Nucleus accumbens (tissue), 56 donors: ENCODE measurements at places on chromosomes 4 and X.

- no peak for DNase-seq
Observed at GRCh38 chr4:55736605-55737183, 82.9 kb upstream of the EXOC1L start.

DNA sequence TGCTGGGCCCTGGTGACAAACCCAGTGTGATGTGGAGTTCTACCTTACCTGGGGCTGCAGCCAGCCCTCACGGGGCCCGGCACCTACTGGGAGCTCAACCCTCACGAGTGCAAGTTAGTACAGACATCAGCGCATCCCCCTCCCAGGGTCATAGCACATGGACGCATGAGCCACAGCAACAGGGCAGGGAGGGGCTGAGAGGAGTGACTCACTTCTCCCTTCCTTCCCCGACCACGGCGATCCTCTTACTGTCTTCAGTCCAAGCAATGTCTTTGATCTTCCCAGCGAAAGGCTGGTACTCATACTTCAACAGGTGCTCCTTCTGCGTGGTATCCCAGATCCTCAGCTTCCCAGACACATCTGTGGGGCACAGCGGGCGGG lies 17.8 kb downstream of the WDR1 start:
- no peak for DNase-seq

DNA sequence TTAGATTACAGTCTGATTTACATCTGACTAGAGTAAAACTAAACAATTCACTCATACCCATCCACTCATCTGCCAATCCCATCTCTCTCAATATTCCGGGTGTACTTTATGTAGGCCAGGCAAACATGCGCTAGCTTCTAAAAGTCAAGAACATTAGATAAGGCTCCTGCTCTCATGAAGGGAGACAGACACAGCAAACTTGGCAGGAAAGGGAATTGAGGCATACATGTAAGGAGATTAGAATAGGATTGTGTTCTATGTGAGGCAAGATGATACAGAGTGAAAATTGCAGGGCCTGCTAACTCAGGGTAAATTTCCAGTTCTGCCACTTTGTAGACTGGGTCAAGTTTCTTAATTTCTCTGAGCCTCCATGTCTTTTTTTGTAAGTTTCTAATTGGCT lies 135.8 kb downstream of the CDS1 start:
- DNase-seq = no peak

DNA sequence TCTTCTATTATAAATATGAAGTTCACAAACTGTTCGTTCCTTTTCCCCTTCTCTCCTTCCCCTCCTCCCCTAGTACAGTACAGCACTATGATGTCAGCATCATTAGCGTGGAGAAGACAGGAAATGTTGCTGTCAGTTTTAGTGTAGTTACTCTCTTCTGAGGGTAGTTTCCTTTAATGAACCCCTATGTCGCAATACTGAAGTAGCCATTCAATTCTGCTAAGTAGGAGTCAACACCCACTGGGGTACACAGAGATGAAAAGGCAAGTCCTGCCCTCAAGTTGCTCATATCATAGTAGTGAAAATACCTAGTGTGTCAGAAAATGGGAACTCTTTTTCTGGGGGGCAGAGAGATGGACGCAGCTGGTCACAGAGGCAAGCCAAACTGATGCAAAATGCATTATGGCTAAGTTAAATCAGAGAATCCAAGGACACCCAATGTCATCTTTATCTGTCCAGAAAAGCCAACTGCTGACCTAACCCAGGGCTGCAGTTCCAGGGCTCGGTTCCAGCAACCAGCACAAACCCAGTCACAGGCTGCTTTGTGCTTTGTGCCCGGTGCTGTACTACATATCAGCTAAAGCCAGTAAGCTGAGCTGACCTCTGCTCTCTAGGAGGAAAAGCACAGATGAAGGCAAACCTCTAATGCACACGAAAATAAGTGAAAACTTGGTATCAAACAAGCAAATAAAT lies 31.5 kb downstream of the GRIA3 start:
- DNase-seq = peak; percentile 9

DNA sequence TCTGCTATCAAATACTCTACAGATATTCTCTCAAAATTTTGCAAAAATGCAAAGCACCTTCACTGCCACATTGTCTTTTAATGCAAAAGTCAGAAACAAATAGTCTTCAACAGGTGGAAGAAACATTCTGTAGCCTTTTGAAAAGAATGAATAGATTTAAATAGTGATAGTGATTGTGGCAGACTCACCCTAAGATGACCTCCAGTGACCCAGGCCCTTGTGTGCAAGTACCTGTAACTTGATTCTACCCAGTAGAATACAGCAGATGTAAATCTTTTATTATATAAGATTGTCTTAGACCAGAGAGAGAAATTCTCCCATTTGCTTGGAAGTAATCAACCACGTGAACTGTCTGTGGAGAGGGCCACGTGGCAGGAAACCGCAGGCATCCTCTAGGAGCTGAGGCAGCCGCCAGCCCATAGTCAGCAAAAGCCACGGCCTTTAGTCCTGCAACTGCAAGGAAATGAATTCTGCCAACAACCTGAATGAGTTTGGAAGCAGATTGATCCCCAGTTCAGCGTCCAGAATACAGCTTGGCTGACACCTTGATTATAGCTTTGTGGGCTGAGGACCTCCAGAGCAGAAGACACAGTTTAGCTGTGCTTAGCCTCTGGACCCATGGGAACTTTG lies 272.5 kb downstream of the ARHGAP10 start:
- DNase-seq = peak; percentile 10

DNA sequence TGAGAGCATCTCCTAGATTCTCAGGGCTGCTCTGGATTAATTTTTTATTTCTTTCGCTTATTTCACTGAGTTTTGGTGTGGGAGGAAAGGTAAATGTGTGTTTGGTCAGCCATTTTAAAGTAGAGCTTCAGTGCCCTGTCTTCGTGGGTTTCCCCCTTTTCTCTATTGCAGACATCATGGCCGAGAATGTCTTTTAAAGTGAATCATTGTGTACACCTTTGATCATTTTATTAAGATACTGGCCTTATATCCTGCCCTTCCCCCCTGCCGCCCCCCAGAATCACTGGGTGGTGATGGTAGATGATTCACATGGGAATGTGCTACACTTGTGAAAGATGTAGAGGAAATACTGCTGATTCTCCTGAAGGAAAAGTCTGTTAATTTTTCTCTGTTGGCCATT lies 23.8 kb downstream of the CDKL5 start:
- DNase-seq = no peak

DNA sequence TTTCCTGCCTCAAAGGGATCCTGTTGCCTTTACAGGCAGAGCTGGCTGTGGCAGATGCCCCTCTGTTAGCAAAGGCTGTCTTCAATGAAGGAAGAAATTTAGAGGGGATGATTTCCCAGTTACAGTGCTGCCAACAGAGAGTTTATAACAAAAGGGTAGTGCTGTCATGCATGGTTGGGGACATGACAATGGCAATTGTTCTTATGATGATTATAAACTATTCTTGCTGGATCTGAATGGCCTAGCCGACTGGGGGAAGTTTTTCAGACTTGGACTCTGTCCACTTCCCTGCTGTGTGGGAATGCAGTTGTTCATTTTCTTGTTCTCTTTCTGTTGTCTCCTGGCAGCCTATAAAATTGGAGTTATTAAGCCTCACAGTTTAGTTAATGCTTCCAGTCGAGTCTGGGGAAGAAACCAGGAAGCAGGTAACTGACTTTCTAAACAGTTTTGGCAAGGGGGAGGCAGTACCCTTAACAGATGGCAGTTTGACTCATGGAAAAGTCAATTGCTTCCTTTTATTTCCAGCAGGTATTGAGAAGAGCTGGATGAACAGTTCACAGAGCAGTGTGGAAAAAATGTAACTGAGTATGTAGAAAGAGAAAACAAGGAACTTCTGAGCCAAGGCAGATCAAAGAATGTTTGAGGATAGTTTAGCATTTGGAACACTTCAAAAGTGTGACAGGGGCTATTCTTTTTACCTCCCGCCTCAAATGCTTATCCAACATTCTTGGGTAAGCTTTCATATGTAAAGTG lies 582.6 kb downstream of the RAPGEF2 start:
- no peak for DNase-seq

GRCh38 chr4:101707596-101707995 lies 82.9 kb upstream of the BANK1 start:
- no peak for DNase-seq

- DNase-seq = no peak
Observed at GRCh38 chrX:37958525-37959211, 47.7 kb upstream of the SYTL5 start.

DNA sequence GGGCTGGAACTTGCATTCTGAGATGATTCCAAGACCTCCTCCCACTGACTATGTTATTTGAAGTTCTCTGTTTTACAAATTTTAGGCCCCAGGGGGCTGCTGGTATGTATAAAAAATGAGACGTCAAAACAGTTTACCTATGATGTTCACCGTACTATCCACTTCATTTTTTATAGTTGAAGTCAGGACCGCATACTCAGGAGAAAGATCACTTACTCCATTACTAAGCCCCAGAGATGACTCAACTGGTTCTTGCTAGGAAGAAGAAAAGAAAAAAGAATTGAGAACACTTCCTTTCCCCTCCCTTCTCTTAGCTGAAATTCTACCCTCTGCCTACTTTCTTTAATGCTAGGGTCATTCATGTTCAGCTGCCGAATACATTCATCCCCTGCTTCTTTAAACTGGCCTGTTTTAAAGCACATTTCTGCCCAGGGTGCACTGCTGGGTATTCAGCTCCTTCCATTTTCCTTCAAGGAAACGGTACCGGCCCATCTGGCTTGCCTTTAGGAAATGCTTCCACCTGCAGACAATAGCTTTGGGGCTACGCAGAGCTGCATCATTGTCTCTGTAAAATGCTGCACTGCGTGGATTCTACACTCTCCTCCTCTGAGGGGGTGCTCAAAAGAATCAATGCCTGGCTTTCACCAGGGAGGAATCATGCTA lies 66.2 kb downstream of the IRF2 start:
- DNase-seq = no peak

DNA sequence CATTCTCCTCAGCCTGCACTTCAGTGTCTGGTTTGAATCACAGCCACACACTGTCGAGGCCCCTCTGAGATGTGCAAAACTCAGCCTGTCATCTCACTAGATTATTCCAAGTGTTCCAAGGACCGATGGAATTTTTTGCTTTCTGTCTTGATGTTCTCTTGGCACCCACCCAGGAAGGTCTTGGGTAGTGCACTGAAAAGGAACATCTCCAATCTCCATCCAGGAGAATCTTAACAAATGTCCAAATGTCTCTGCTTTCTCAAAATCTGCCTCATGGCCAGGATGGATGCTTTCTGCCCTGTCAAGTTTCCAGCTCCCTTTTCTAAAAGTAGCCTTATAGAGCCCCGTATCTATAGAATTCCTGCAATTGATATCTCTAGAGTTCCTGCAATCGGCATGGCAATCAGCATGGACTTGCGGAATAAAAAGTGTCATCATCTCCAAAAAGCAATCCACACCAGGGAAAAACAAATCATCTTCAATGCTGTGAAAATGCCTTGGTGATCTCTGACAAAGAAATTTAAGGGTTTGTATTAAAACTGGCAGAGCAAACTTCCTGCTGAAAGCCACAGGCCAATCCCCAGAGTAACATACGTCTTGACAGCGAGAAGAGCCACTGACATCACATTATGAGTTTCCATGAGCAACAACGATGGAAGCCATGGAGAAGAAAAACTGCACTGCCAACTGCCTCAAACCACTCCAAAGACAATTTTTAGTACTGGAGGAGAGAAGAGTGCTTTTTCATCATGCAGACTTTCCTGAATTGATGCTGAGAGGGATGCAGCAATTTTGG lies 215.3 kb upstream of the FAM9B start:
- no peak for DNase-seq

- no peak for DNase-seq
Observed at GRCh38 chrX:110310000-110310790, 7.7 kb downstream of the AMMECR1 start.

- no peak for DNase-seq
Observed at GRCh38 chrX:10433296-10433965, 187.0 kb downstream of the MID1 start.

DNA sequence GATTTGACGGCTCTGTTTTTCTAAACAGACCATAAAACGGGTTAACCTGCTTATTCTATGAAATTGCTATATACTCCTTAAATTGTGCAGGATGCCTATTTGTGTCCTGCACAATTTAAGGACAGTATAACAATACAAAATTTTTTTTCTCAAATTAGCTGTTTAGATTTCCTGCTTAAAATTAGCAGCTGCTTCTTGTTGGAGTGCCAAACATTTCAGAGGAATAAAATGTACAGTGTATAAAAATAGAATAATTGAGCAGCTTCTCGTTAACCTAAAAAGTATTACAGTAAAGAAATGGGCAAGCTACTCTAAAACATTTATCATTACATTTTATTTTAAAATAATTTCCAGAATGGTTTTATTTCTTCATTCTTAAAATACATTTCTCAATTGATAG lies 100.5 kb downstream of the PPA2 start:
- no peak for DNase-seq

- no peak for DNase-seq
Observed at GRCh38 chrX:11628399-11628798, 37.3 kb downstream of the ARHGAP6 start.

GRCh38 chr4:3877236-3877635 lies 111.1 kb downstream of the ADRA2C start:
- no peak for DNase-seq

DNA sequence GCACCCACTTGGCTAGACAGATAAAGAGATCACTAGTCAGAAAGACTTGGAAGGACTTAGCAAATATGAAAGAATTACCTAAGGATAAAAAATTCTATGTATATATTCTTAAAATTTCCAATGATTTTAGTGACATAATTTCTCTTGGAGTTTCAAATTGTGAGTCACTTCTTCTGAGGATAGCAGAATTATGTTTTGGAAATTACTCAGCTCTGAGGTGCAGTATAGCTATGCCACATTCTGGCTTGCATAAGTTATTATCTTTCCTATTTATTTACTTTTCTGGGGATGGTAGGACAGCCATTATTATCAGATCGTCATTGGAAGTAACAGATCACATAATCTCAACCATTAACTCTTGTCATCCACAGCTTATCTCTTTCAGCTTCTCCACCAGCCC lies 853.5 kb downstream of the TRIML1 start:
- DNase-seq = no peak

DNA sequence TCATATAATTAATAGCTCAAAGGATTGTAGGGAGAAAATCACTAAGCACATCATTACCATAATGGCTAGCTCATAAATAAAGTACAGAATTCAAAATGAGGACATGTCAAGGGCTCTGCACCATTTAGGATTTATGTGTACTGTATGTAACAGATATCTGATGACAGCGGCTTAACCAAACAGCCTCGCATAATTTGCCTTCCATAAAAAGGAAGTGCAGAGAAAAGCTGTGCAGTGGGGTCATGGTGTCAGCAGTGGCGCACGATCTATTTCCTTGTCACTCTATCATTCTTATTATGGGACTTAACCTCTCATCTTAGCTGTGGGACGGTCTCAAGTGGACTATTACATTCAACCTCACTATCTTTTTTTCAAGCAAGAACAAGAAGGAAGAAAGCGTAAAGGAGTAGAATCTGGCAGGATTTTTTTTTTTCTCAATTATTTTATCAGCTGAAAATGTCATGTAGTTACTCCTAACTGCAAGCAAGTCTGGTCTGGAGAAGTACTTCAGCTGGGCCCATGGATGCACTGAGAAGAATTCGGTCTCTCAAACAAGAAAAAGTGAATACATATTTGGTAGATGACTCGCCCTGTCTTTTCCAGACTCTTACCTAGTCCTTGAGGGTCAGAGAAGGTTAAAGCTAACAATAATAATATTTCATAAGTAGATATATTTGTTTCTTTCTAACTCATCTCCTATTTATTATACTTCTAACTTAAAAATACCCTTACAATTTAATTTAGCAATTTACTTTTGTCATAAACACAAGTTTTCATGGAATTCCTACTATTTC lies 94.6 kb downstream of the COX18 start:
- DNase-seq = no peak

- DNase-seq = no peak
Observed at GRCh38 chr4:159235779-159236368, 133.0 kb downstream of the RAPGEF2 start.
